Neural cell (in vitro differentiated cells): ENCODE measurements at places on chromosomes 7 and 10. TPM values are rescaled to one million over a fixed set of nuclear protein-coding genes. Genes with fewer than 3 reads are reported as not detected.

Gene AGR2
- polyA plus RNA-seq = not detected in 2 replicates

Gene NPC1L1
- 0.20 TPM in 1 of 2 replicates, not detected in the other for polyA plus RNA-seq

Gene CYP2E1
- polyA plus RNA-seq = 1.7 and 4.0 TPM in 2 replicates

Gene SPDYE5
- polyA plus RNA-seq = 0.07 and 0.26 TPM in 2 replicates

Gene SLC12A9
- polyA plus RNA-seq = 21.2 and 29.0 TPM in 2 replicates

Gene UBE2H
- 96.1 and 104 TPM in 2 replicates for polyA plus RNA-seq

Gene AKR1E2
- polyA plus RNA-seq = 0.30 TPM in 1 of 2 replicates, not detected in the other

Gene PTPN20
- not detected in 2 replicates for polyA plus RNA-seq

Gene NRCAM
- 81.1 and 90.9 TPM in 2 replicates for polyA plus RNA-seq
